ENCODE measurements at places on chromosomes 2 and 18.

DNA sequence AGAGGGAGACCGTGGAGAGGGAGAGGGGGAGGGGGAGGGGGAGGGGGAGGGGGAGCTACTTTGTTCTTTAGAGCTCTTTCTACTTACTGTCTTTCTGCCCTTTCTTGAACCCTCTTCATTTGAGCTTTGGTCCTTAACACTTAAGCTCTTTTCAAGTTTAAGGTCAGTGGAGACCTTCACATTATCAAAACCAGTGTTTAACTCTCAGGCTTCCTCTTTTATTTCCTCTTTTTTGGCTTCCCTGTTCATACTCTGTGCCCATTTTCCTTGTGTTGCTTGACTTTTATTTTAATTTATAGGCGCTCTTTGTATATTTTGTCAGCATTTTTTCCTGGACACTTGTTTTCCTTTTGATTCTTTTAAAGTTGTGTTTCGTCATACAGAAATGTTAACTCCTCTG lies 37.1 kb downstream of the ACSL3 start:
- DNase-seq: no peak

DNA sequence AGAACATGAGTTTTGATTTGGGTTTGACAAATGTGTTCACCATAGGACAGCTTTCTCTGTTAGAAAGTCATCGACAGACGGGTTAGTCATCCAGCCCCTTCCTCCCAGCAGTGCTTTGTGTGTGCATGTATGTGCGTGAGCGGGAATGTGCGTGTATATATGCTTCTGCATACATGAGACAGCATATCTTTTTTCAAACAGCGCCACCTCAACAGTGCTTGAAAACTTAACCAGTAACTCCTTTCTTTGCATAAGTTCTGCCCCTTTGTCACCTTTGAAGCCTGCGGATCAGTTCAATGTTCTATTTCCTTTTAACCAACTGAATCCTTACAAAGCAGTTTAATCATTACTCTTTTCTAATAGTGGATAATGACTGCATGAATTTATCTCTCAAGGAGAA lies 351.4 kb downstream of the LPIN1 start:
- no peak for DNase-seq

DNA sequence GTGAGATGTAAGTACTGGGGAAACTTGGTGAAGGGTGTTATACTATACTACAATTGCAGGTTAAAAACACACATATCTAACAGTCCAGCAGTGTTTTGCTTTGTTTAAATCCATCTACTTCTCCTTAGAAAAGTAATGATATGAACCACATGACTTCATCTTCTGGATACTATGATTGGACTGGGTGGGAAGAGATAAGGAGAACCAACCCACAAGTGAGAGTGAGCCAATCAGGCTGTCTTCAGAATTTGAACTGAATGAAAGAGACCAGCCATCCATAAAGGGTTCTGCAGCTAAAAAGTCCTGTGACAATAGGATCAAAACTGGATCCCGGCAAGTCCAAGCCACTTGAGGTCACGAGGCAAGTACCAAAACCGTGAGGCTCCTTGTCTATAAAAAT lies 46.6 kb downstream of the KANSL3 start:
- DNase-seq: no peak

GRCh38 chr18:59658941-59659340 lies 38.3 kb downstream of the CCBE1 start:
- DNase-seq: no peak

GRCh38 chr2:197345846-197346370 lies 35.3 kb upstream of the ANKRD44 start:
- DNase-seq: no peak

- DNase-seq: peak; percentile 10
Measured at GRCh38 chr2:228048838-228049490, 132.5 kb downstream of the SPHKAP start.

DNA sequence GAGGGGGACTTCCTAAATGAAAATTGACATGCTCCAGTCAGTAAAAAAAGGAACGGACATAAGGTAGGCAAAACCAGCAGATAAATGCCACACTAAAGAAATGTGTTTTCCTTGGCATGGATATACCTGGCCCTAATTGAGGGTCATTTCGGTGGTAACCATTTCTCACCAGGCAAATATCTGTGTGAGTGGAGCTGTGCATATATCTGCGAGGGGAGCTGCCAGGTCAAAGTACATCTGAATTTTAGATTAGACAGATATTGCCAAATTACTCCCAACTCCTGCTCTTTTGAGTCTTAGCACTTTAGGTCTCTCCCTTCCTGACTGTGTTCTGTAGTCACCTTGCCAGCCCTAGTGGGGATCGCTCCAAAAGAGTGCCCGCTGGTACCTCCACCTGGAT lies 204.2 kb downstream of the SH3BP4 start:
- DNase-seq: no peak

DNA sequence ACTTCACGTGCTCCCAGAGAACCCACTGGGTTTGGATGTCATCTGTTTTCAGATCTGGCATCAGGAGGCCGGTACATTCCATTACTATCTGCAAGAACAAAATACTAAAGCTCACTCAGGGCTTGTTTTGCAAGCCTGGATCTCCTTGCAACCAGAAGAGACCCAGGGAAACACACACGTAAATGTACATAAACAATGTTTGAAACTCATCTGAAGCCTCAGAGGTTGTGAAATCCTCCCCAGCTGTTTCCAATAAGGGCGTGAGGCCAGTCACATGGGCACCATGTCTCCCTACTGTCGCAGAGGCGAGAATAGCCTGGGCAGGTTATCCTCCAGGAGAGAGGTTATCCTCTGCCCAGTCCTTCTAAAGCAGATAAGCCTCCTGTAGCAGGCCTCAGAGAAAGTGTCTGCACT lies 186.9 kb downstream of the GFPT1 start:
- no peak for DNase-seq

DNA sequence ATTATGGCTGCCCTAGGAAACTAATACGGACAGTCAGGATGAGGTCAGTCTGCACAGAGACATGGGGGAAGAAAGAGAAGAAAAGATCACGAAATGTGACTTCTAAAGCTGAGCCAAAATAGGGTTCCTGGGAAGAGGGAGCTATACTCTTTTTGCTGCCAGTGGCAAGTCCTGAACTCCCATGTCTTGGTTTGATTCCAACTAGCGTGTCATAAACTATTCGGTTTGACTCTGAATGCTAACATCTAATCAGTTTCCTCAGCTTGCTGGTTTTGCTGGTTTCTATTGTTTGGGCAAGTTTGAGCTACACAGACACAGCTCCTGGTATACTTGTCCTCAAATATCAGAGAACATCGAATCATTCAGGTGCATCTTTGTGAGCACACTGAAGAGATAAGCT lies 80.5 kb upstream of the CYP1B1 start:
- no peak for DNase-seq

DNA sequence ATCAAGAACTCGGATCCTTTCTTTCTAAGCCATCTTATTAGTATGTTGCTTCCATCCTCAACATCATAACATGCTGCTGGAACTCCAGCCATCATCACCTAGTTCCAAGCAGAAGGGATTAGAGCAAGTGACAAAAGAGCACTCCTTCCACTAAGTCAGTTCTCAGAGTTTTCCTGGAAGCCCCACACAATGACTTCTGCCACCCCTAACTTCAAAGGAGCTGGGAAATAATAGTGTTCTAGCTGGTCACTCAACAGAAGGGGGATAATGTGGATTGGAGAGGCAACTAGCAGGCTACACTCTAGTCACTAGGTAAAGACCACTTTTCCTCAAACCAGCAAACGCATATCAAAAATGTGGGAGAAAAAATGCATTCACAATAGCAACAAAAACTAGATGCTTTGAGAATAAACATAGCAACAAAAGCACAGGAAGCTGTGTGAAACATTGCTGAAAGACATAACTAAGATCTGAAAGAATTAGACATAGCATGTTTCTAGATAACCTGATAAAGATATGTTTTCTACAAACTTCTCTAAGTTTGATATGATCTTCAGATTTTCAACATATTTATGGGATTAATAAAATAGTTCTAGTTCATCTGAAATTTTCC lies 39.5 kb downstream of the COX7A2L start:
- DNase-seq: no peak

DNA sequence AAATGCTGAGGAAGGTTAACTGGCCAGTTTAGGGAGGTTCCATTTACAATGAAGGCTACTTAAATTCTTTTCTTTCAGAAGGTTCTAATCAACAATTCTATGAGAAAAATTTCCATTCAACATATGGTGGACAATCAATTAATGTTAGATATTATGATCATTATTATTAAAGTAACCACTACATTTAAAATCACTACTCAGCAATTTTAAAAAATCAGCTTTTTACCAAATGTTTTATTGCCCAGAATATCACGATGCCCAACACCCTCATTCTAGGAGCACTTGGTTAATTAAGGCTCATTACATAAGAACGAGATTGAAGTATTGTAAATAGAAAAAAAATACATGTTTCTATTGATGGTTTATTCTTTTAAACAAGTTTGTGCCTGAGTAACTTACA lies 396.1 kb downstream of the NRXN1 start:
- DNase-seq: no peak

DNA sequence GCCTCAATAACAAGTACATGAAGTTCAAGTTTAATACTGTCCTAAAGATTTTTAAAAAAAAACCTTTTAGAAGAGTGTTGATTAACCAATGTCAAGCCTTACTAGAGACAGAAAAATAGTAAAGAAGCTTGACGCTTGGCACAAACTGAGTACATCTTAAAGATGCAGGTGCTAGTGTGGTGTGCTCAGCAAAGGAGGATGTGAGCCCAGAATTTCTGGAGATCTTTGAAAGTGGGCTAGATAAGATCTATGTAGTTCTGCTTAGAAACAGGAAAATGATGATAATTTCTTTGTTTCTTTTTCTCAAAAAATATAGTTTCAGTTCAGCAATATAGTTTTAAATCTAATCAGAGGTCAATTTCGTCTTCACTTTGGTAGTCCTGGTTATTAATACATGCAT lies 118.3 kb upstream of the KLHL14 start:
- no peak for DNase-seq

- DNase-seq: peak; percentile 42
Measured at GRCh38 chr2:75465317-75465984, 95.3 kb downstream of the EVA1A start.

DNA sequence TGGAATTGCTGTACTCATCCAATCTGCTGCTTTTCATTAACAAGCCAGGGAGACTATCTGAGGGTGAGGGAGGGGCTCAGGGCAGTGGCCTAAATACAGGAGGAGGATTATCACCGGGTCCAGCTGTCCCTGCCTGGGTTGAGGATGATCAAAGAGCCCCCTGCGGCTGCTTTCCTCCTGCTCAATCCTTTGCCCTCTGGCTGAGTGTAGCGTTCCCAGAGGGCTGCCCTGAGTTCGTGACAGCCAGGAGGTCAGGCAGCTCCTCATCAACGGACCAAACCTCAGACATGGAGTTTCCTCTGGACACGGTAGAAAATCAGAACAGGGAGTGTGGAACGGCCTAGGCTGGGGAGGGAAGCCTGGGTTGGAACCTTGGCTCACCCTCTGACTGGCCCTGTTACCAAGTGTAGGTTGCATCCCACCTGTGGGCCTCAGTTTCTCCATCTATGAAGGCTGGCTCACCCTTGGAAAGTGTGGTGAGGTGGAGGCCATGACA lies 23.5 kb downstream of the CIB4 start:
- DNase-seq: peak; percentile 25

DNA sequence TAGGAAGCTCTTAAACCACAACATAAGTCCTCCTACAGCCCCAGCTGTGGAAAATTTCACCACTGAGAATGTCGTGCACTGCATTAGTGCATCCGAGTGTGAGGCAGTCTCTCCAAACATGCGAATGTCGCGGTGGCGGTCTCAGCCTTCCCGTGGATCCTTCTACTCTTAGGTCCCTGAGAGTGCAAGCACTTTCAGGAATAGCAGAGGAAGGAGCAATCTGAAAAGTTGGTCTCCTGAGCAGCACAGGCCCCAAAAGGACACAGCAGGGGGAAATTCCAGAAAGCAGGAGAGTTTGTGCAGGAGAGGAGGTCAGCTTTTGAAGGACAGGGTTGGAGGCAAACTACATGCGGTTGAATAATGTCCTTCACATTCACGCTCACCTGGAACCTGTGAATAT lies 440.5 kb upstream of the SMIM21 start:
- DNase-seq: no peak

GRCh38 chr2:147165697-147166382 lies 679.0 kb upstream of the ACVR2A start:
- no peak for DNase-seq

DNA sequence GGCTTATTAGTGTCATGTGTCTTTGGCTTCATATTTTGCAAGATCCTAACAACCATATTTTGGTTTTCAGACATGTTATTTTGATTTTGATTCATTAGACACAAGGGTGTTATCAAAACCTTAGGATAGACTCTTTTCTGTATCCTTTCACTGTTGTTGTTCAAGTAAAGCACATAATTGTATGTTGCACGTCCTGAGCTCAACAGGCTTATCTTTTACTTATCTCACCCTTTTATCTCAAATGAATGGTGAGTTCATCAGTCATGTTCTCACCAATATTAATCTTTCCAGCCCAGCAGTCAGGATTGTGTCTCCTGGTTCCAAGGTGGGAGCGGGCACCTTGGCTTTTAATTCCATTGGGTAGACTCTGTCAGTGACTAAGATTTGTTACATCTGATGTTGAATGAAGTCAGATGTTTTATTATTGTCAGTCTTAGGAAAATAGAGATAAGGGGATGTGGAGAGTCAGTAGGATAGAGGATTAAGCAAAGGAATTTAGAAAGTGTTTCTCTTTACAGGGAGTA lies 11.9 kb downstream of the GPN1 start:
- DNase-seq: no peak

GRCh38 chr2:6080932-6081753 lies 389.0 kb downstream of the SOX11 start:
- no peak for DNase-seq

GRCh38 chr2:234463626-234464290 lies 33.1 kb downstream of the ARL4C start:
- DNase-seq: peak; percentile 18

DNA sequence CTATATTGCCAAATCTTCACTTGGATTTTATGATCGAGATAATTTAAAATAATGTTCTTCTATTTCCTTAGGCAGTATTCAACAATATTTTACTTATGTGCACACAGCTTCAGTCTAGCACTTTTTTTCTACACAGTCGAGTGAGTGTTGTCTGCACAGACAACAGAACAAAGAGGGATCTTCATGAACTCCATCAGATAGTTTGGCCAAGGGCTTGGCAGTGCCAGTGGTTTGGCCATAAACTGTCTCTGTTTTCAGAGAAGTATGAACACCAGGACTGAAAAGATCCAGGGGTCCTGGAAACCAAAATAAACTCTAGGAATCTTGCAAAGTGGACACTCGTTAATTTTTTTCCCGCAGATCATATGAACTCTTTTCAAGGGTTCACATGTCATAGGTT lies 547.3 kb downstream of the PLCL1 start:
- DNase-seq: no peak

DNA sequence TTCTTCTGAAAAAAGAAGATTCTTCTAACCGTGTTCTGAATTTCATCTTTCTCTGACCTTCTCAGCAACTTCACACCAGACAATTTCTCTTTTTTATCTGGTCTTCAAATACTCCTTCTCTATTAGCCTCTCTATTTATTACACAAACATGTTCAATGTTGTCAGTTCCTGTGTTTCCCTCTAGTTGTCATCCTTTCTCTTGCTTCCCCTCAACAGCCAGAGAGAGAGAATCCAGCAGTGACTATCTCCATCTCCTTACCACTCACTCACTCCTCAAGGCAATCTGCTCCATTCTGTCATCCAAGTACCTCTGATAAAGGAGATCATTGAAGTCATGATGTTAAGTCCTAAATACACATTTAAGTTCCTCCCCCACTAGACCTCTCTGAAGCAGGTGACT lies 491.9 kb upstream of the CHAC2 start:
- no peak for DNase-seq

- no peak for DNase-seq
Measured at GRCh38 chr2:103292573-103292972, 530.7 kb downstream of the TMEM182 start.

GRCh38 chr2:196409376-196409775 lies 230.1 kb upstream of the CCDC150 start:
- DNase-seq: no peak
